ENCODE measurements at places on chromosomes 7 and 10.

- no peak for DNase-seq
These were observed 56.1 kb downstream of the FEZF1 start for GRCh38 chr7:122248472-122248871.

- no peak for DNase-seq
These were observed 410.5 kb upstream of the C7orf33 start for GRCh38 chr7:148180075-148180474.

DNA sequence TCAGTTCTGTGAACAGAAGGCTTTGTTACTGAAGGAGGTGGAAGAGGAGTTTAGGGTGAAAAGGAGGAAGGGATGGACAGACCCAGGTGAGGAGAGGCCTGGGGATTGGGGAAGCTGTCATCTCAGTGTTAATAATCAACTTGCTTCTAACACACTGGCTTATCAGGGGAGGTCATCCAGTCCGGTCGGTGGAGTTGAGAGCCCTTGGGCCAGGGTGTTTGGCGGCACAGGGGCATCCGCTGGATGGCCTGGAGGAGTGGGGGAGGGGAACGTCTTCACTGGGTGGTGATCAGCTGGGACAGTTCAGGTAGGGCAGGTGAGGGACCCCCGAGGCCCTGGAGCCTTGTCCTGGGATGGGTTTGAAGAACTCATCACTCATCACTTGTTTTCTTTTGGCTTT lies 33.9 kb downstream of the SHH start:
- no peak for DNase-seq

- no peak for DNase-seq
These were observed 10.7 kb downstream of the CYP2E1 start for GRCh38 chr10:133537546-133538545.

- DNase-seq, result no peak
These were observed 156.6 kb downstream of the PKD1L1 start for GRCh38 chr7:47791682-47792081.

DNA sequence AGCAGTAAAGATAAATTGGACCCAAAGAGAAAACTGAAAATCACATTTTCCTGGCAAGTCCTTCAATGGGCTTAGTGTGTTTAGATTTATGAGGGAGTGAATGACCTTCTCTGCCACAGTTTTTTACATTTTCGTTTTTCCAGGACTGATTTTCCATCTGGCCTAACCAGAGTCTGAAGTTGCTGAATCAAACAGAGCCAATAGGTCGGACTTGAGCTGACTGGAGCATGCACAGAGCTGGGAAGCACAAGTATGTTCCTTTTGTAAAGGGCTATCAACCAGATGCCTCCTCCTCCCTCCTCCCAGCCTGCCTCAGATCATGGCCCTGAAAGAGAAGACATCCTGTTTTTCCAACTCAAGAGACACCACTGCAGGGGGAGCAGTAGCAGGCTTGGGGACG lies 126.0 kb upstream of the ANKRD1 start:
- no peak for DNase-seq

DNA sequence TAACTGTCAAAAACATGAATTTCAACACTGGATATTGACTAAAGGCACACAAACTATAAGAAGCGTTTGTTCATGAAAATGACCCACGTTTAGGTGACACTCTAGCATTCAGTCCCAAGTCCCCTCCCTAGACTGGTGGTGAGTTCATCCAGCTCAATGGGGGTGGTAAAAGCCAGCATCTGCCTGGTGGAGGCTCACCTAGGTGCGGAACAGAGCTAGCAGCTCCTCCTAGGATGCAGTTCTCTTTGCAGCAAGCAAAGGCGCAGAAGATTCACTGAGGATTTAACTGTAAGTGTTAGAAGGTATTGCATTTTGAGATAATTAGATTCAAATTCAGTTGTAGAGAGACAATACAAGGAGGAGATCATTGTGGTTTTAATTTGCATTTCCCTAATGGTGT lies 87.6 kb downstream of the VSTM2A start:
- no peak for DNase-seq

Measured in effector CD4-positive, alpha-beta T cell (primary cell).